Stimulated activated CD4-positive, alpha-beta T cell treated with anti-CD3 and anti-CD28 coated beads, Interleukin-15, amount 100 ng/mL, for 1 hour (primary cell): ENCODE measurements at places on chromosomes 6 and 20.

- no peak for DNase-seq
Observed at GRCh38 chr20:21183722-21184121, 57.8 kb downstream of the KIZ start.

DNA sequence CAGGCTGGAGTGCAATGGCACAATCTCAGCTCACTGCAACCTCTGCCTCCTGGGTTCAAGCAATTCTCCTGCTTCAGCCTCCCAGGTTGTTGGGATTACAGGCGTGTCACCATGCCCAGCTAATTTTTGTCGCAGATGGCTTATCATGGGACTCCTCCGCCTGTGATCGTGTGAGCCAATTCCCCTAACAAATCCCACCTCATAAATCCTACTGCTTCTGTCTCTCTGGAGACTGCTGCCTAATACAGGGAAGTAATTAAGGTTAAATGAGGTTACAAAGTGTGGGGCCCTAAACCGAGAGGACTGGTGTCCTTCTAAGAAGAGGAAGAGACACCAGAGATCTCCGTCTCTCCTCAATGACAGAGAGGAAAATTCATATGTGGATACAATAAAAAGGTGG is 52.0 kb downstream of the TRPC4AP start:
- no peak for DNase-seq

- no peak for DNase-seq
Observed at GRCh38 chr20:10784554-10785183, 110.9 kb upstream of the JAG1 start.

GRCh38 chr6:56851541-56852259 is 103.2 kb upstream of the BEND6 start:
- no peak for DNase-seq

DNA sequence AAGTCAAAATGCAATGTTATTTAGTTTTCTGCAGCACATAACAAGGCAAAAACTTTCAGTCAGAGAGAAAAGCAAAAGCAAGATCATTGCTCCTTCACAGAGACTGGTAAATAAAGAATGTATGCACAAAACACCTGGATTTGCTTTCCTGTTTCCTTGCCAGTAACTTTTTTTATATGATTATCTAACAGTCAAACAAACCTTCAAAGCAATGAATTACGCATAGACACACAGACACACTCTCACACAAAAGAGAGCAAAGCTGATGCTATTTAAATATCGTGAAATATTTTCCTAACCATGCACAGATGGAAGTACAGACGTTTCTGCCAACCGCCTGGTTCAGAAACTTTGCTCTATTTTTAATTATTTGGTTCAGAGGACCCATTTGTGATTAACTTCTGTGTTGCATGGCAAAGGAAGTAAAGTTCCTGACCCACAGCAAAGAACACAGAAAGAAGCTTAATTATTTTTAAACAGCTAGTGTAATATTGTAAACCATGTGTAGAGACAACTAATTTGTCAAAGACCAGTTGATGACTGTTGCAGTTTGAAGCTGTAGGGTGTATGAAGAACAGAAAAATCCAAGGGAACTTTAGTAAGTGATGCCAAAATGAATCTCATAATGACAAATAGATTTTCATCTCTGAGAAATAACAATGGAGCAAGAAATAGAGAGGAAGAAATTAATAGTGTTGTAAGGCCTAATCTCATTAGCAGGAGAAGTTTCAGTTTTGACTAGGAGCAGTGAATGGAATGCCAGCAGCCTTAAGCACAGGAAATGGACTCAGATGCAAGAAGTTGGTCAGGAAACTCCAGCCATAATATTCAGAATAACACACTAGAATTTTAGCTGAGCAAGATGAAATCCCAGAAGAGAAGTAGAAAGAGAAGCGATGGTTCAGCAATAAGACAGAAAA is 24.1 kb downstream of the ATXN1 start:
- DNase-seq: no peak

- no peak for DNase-seq
Observed at GRCh38 chr6:6460416-6460815, 128.1 kb upstream of the LY86 start.

GRCh38 chr6:156795825-156796224 is 18.6 kb downstream of the ARID1B start:
- no peak for DNase-seq

DNA sequence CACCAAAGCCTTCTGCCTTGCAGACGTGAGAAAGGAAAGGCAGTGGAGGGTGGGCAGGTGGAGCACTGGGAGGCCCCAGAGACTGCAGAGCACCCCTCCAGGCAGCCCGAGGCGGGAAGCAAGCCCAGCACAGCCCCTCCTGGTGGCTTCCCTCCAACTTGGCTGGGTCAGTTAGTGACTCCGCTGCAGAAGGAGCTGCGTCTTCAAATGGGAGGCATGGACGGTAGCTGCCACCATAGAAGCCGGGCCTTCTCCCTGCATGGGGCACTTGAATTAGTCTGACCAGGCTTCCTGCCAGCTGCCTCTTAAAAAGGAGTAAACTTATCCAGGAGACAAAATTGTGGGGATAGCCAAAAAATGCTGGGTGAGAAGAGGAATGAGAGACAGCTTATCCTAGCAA is 88.0 kb upstream of the RPS6KA2 start:
- no peak for DNase-seq

- DNase-seq: no peak
Observed at GRCh38 chr6:34052918-34053608, 92.8 kb downstream of the GRM4 start.

- DNase-seq: no peak
Observed at GRCh38 chr6:170096191-170096802, 194.6 kb downstream of the DLL1 start.

DNA sequence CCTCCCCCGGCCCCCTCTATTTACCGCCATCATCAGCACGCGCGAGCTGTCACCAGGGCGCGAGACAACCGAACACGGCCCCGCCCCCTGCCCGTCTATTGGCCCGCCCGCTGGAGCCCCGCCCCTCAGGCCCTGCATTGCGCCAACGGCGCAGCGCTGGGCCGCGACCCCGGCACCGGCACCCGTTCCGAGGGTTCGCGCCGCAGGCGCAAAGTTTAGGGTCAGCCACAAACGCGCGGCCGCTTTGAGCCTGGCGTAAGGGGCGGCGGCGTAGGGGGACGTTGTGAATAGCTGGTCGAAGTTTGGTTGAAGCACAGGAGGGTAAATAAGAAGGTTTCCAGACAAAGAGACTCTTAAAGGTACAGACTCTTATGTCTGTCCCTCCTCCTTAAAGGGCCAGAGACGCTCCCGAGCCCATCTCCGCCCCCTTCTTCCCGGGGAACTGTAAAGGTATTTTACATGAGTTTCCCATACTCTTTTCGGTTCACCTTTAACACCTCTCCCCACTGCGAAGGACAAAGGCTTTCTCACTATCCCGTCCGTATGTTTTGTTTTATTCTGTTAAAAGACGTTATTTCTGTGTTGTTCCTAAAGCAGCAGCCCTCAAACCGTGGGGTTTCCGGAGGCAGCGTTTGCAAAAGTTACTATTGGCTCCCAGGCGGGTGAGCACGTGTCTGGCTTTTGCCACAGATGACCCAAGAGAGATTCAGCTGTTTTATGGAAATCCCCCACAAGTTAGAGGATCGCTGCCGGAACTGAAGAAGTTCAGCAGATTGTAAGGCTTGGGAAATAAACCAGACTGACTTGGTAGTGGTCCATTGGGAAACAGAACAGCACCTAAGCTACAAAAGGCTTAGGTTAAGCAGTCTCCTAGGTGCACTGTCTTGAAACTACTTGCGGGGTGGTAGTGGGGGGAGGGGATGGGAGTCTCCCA is at the start of gene USP49:
TSS of gene USP49 (minus strand) at position 76 of the 934 bp plus-strand sequence. CDS start 88,392 bp downstream, outside the sequence.
- peak; percentile 92 for DNase-seq

DNA sequence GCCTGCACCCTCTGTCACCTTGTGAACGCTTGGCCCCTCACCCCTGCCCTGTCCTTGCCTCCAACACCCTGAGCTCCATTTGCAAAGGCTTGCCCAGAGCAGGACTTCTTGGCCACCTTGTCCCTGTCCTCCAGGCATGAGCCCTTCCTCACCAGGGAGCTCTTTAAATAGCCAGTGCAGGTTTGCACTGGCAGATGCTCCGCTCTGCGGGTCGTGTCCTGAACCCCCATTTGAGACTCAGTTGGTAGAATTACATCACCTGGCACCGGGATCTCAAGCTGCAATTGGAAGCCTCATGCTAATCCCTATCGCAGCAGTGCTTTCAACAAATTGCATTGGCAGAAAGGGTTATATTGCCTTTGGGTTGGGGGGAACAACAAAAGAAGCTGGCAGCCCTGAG is 85.9 kb downstream of the TRMT6 start:
- DNase-seq: no peak

DNA sequence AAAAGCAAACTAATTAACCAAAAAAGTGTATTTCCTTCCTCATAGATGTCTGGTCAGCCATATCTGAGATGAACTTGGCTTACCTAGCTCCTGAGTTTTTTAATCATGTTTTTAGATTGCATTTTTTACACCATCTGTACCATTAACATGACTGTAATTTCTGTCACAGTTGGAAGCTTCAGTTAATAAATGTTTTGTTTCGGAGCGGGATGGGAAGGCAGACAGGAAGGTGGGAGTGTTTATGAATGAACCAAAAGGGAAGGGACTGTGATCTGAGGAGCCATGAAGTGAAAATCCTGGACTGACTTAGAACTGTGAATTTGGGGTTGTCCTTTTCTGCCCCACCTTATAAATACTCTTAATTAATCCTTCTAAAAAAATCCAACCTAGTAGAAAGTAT is 445.6 kb upstream of the SOX4 start:
- no peak for DNase-seq

GRCh38 chr6:168206661-168207274 is 112.8 kb downstream of the DACT2 start:
- no peak for DNase-seq

- DNase-seq: no peak
Observed at GRCh38 chr6:160801418-160801817, 99.4 kb downstream of the PLG start.

GRCh38 chr20:14957402-14957801 is 620.0 kb upstream of the FLRT3 start:
- DNase-seq: no peak

GRCh38 chr20:19789009-19789408 is 31.0 kb downstream of the RIN2 start:
- no peak for DNase-seq

DNA sequence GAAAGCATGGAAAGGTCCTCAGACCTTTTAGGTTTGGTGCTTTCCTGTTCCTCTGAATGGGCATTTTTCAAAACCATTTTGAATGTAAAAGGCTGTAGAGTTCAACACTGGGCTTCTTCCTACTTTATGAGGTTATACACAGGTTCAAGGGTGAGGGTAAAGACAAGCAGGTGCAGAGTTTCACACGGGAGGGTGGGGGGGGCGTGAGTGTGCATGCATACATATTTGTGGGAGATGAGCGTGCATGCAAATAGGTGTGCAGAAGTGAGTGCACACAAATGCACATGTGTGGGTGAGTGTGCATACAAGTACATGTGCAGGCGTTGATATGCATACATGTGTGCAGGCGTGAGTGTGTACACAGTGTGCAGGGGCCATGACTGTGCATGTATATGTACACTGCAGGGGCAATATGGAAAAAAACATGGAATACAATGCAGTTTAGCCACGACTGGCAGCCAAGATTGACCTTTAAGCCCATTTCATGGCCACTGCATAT is 183.1 kb downstream of the GMPR start:
- no peak for DNase-seq

GRCh38 chr6:129576456-129576855 is 133.5 kb downstream of the ARHGAP18 start:
- DNase-seq: no peak

DNA sequence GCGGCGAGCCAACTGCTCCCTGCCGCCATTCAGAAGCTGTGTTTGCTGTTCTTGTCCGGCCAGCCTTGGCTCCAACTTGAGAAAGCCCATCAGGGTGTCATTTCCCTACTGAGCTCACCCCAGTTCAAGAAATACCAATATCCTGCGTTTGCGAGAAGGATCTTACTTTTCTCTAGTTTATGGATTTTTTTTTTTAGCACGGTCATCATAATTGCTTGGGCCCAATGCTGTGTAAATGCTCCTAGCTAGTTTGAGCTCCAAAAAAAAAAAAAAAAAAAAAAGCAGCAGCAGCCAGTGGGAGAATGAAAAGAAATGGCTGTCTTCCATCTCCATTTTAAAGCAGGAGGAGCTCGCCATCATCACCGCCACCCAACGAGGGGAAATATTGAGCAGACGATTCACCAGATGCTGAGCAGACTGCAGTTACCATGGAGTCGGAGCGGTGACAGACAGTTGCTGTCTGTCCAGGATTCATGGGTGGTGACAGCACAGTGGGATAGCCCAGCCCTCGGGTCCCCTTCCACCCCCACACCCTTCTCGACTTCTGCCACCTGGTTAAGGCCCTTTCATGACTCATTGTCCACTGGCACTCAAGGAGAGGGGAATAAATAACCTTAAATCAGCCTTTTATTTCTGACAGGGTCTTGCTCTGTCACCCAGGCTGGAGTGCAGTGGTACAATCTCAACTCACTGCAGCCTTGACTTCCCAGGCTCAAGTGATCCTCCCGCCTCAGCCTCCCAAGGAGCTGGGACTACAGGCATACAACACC is 132.4 kb upstream of the SNX9 start:
- no peak for DNase-seq
